ENCODE measurements at places on chromosomes 1 and 21.

DNA sequence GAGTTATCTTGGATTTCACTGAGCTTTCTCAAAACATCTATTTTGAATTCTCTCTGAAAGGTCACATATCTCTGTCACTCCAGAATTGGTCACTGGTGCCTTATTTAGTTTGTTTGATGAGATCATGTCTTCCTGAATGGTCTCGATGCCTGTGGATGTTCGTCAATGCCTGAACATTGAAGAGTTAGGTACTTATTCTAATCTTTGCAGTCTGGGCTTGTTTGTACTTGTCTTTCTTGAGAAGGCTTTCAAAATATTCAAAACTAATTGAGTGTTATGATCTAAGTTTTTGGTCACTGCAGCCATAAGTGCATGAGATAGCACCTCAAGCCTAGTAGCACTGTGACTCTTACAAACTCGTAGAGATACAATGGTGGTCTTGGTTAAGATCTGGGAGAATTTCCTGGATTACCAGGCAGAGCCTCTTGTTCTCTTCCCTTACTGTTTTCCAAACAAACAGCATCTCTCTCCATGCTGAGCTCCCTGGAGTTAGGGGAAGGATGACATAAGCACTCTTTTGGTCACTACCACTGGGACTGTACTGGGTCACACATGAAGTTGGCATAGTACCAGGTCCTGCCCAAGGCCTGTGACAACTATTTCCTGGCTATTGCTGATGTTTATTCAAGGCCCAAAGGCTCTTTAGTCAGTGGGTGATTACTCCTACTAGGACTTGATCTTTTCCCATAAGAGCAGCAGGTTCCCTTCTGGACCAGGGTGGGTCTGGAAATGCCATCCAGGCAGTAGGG lies 25.6 kb downstream of the SLC22A15 start:
- DNase-seq, result no peak

GRCh38 chr1:29675481-29676263 lies 439.4 kb downstream of the PTPRU start:
- no peak for DNase-seq

- peak; percentile 13 for DNase-seq
Observed at GRCh38 chr21:33434770-33435360, 31.7 kb downstream of the IFNGR2 start.

- DNase-seq, result no peak
Observed at GRCh38 chr1:22037520-22037919, 15.0 kb upstream of the CDC42 start.

DNA sequence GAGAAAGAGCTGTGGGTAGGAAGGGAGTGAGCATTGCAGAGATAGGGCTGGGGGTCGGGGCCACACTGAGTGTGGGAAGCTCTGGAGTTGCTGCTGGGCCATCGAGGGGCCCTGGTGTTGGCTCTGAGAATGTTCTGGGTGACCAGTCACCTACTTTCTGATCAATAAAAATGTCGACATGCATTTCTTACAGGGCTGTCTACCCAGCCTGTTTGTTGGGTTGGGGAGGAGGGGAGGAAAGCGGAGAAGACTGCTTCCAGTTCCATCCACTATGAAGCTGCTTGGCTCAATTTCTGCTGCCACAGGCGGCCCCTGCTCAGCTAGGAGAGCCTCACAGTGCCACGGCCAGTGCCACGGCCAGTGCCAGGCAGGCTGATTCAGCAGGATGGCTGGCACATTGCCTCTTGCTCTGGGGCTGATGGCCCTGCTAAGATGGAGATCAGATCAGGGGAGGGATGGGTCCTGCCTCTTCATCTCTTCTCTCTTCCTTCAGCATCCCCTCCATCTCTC lies 3.0 kb upstream of the PADI3 start:
- no peak for DNase-seq

- DNase-seq, result no peak
Observed at GRCh38 chr1:48246727-48247126, 24.2 kb downstream of the SLC5A9 start.

GRCh38 chr1:161266202-161266601 lies 7.7 kb downstream of the PCP4L1 start:
- DNase-seq, result no peak

- peak; percentile 81 for DNase-seq
Observed at GRCh38 chr1:167447521-167448136, 70.7 kb downstream of the CD247 start.

DNA sequence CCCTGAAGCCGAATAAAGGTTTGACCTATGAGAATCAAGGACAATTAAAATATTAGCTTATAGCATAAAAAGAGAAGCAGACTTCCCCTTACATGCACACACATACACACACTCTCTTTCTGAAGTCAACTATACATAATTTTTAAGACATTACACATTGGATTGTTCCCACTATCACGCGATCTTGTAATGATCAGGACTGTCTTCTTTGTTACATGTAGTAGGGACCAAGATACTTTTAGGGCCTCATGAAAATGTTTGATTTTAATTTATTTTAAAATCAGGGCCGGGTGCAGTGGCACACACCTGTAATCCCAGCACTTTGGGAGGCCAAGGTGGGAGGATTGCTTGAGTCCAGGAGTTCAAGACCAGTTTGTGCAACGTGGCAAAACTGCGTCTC lies 16.4 kb upstream of the IRF2BP2 start:
- no peak for DNase-seq

- DNase-seq, result no peak
Observed at GRCh38 chr1:160629286-160630210, 17.3 kb downstream of the SLAMF1 start.

DNA sequence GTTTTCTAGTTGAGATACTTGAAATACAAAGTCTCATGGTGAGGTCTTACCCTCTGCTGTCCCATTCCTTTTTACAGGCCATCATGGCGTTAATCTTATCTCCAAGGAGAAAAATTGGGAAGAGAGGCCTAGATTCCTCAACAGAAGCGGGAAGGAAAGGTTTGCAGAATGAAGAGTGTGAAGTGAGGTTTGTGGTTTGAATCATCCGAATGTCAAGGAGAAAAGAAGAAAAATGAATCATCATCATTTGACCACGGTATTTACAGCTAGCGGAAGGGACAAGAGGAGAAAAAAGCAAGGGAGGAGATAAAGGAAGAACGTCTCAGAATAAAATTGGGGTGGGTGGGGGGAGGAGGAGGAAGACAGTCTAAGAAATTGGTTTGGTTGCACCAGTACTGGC lies 935 bp upstream of the COG2 start:
- no peak for DNase-seq

GRCh38 chr1:218634212-218634611 lies 289.1 kb downstream of the TGFB2 start:
- DNase-seq, result no peak

- DNase-seq, result no peak
Observed at GRCh38 chr1:27650539-27651175, 15.7 kb upstream of the FGR start.

GRCh38 chr1:205774198-205775014 lies 876 bp downstream of the RAB29 start:
- peak; percentile 53 for DNase-seq

DNA sequence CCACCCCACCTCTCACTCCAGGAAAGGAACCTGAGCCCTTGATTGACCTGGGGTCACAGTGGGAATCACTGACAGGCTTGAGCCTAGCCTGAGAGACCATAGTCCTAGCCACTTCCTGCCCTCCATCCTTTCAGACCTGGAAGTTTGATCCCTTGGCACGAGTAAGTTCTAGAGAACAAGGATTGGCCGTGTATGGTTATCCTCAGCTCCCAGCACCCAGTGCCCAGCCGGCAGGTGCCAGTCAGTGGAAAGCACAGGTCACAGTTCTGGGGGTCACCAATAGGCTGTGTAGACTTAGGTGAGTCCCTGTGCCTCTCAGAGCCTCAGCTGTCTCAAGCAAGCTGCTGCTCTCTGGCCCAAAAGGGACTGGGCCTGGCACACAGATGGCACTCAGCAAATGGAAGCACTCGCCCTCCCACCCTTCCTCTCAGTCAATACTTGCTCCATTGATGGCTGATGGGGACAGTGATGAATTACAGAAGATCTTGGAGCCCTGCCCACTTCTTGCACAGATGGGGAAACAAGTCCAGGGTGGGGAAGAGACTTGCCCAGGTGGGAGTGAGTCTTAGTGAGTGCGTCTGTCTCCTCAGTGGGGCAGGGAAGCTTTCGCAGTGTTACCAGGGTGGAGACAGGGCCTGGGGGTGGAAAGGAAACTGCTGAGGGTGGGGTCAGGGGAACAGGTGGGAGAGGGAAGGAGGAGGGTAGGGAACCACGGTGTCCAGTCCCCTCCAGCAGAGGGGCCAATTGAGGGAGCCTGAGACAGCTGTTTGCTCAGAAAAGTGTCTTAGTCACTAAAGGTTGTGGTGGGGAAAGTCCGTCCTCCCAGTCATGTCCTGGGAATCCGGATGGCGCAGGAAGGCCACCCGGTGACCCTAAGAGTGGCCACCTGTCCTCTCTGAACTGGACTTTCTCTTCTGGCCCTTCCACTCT lies 2.6 kb upstream of the KCNQ4 start:
- DNase-seq, result no peak

GRCh38 chr21:30345014-30345413 lies 3.4 kb downstream of the KRTAP23-1 start:
- no peak for DNase-seq

DNA sequence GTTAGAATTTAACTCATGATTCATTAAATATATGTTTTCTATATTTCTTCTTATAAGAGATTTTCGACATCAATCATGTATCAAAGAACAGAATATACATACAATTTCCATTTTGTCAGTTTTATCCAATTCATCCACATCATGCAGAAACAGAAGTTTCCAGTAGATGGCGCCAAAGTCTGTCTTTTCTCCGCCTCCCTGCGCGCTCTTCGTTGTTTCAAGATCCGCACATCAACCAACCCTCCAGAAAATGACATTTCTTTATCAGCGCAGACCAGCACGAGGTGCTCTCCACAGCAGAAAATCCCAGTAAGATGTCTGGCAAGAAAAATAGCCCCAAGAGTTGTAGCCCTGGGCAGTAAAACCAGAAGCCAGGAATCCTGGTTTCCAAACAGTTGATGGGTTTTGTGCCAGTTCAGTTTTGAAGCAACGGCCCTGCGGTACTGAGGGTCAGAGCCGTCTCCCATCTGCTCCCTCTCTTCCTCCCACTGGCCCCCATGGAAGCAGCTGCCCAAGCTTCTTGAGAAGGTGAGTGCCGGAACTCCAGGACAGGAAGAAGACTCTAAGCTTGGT lies 38.6 kb upstream of the GPR137B start:
- peak; percentile 9 for DNase-seq

GRCh38 chr1:41564741-41565475 lies 80.4 kb upstream of the EDN2 start:
- DNase-seq, result no peak

- peak; percentile 61 for DNase-seq
Observed at GRCh38 chr1:206944703-206945102, 1.6 kb downstream of the PIGR start.

DNA sequence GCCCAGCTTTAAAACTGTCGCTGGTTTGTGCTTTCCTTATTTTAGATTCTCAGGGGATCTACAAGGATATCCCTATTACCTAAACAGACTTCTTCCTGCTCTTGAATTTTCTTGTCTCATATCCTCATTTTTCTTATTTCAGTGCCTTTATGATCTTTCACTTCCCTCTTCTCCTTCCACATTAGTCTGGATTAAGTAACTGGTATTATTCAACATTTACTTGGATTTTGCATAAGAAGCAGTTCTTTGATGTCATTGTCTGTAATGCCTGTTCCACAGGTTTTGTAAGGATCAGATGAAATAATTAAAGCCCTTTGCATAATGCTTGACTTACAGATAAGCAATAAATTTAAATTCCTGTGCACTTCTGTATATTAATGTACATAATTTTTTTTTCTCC lies 26.5 kb downstream of the CXADR start:
- no peak for DNase-seq

- DNase-seq, result no peak
Observed at GRCh38 chr1:243917177-243917862, 67.3 kb upstream of the AKT3 start.

- DNase-seq, result no peak
Observed at GRCh38 chr1:119144813-119145212, 4.4 kb upstream of the WARS2 start.

DNA sequence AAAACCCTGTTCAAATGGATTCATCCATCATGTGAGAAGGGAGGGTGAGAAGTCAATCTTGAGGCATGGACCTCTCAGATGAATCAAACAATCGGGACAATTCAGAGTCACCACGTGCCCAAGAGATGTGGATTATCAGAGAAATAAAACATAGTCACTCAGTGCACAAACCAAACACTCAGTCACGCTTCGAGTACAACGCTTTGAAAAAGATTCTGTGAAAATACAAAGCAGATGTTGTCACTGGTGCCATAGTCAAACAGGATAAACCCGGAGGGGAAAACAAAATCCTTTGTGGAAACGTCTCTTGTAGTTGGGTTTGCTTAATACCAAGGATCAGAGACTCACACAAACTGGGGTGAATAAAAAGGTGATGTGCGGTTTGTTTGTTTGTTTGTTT lies 188.4 kb downstream of the RRAGC start:
- no peak for DNase-seq

GRCh38 chr1:108050158-108050557 lies 85.2 kb upstream of the VAV3 start:
- no peak for DNase-seq

DNA sequence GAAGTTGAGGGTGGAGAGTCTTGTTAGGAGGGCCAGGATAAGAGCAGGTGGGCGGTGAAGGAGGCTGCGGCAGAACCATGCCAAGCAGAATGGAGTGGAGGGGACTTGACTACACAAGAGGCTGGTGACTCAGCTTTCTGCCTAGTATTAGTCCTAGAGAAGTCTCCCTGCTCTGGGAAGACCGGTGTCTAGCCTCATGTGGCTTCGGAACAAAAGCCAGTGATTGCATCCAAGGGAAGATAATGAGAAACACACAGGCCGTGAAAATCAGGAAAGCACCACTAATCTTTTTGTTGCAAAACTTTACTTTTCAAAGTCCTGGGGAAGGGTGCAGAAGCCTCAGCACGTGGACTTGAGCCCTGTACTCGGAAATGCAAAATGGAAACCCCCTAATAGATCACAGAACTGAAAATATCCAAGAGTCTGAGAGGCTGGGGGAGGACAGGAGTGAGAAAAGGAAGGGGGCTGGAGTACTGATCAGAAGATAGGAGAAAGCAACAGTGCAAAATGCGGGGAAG lies 31.4 kb downstream of the DDR2 start:
- no peak for DNase-seq

Measured in NK-92 treated with Interleukin-12 subunit alpha and Interleukin-12 subunit beta, amount 100 ng/mL, for 24 hours (cell line).